ENCODE measurements at places on chromosomes 7 and 10.

GRCh38 chr7:4188651-4189050 lies 493.4 kb upstream of the FOXK1 start:
- DNase-seq = no peak

DNA sequence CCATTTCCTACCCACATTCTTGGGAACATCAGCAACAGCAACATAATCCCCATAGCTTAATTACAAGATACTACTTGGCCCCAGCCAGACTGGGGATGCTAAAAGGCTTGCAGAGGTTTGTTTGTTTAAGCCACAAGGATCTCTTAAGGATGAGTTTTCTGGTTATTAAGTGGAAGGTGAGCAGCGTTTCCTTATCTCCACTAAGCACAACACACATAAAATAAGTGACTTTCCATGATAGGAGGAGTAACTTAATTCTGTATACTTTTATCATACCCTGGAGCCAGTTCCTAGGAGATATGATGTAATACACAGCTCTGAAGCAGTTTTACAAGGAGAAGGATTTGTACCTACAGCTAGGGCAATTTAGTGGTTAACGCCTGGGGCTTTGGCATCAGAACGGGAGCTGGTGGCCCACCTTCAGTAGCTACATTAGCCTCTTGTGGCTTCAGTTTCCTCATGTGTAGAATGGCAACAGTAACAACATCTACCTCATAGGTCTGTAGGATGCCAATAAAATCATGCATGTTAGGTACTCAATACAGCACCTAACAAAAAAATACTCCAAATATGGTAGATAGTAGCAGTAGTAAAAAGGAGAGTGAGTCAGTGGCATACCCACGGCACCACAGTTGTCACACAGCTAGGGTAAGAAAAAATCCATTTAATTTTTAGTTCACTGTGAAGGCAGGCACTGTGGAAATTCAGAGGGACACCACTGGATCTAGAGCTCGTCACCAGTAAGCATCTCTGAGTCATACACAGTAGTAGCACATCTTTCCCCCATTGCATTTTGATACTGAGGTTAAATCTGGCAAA lies 55.2 kb downstream of the DOCK4 start:
- no peak for DNase-seq

GRCh38 chr7:152594801-152595200 lies 81.1 kb downstream of the XRCC2 start:
- no peak for DNase-seq

GRCh38 chr10:34205452-34205851 lies 609.6 kb downstream of the PARD3 start:
- no peak for DNase-seq

DNA sequence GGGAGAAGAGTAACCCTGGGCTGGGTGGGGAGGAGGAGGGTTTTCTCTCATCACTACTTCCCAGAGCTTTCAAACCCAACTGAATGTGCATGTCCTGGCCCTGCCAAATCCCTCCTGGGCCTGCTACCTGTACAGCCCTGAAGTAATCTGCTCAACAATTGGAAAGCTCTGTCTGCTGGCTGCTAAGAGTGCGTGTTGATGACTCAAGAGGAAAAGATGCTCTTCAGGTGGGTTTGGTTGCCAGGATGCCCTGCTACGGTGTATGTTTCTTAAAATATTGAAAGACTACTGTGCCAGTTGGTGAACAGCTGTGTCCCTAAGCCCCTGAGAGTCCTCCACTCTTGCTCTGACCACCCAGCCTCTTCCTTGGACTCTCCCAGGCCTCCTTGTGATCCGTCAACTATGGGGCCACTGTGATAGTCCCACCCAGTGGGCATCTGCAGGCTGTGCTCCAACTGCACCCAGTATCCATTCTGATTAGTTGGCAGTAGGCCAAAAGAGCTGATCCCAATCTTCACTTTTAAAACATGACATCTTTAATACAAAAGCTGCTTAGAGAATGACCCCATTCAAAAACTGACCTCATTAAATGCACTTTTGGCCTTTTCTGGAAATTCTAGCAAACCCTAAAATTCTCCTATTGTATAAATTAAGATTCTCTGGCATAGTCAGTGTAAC lies 85.6 kb downstream of the AOAH start:
- DNase-seq = no peak

- DNase-seq = no peak
Measured at GRCh38 chr10:60123172-60123571, 216.8 kb upstream of the CCDC6 start.

GRCh38 chr7:22900784-22901183 lies 78.1 kb upstream of the TOMM7 start:
- no peak for DNase-seq

GRCh38 chr7:7090460-7090859 lies 91.9 kb upstream of the C1GALT1 start:
- DNase-seq = no peak

GRCh38 chr10:132732518-132732917 lies 53.4 kb downstream of the NKX6-2 start:
- DNase-seq = no peak

DNA sequence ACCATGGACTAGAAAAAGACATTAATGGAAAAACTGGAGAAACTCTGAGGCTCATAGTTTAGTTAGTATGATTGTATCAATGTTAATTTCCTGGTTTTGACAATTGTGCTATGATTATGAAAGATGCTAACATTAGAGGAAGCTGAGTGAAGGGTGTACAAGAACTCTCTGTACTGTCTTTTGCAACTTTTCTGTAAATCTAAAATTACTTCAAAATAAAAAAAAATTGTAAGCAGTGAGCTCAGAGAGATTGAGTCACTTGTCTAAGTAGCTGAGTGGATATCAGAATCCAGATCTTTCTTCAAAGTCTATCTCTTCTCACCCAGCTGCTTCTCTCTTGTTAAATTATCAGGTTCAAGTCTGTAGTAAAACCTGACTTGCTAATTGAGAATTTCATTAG lies 181.1 kb downstream of the PLCE1 start:
- no peak for DNase-seq

DNA sequence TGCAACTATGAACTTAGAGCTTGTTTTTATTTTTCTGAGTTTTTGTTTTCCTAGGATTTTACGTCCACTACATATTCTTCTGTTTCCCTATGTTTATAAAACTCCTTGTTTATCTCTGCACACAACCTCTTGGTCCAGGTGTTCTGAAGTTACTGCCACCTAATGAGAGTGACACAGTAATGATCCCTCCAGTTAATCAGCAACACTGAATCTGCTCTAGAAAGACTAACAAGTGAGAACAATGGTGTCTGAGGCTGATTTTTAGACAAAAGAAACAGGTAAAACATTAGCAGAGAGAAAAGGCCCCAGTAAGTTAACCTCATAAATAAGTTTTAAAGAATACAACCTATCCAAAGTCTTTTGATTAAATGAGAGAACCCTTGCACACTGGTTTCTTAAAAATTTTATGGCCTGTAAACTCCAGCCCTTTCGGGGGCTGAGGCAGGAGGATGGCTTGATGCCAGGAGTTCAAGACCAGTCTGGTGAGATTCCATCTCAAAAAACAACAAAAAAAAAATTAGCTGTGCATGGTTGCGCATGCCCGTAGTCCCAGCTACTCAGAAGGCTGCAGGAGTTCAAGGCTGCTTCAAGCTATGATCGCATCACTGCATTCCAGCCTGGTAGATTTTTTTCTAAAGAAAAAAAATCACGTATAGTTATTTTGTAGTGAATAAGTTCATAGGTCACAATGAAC lies 397.6 kb downstream of the MAGI2 start:
- DNase-seq = no peak

- DNase-seq = no peak
Measured at GRCh38 chr7:103851357-103851756, 138.1 kb downstream of the RELN start.

GRCh38 chr10:83908506-83908905 lies 230.8 kb upstream of the GHITM start:
- no peak for DNase-seq

- DNase-seq = no peak
Measured at GRCh38 chr7:49644396-49645166, 128.9 kb upstream of the VWC2 start.

DNA sequence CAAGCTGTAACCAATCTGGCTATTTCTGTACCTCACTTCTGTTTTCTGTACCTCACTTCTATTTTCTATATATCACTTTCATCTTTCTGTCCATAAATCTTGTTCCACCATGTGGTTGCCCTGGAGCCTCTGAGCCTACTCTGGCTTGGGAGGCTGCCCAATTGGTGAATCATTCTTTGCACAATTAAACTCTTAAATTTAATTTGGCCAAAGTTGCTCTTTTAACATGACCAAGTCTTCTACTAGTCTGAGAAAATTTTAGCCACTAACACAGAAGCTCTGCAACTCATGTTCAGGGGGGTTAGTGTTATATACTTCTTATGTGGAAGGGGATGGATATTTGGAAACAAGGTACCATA lies 503.5 kb downstream of the KIF20B start:
- no peak for DNase-seq

GRCh38 chr10:59779756-59780533 lies 26.7 kb upstream of the MRLN start:
- DNase-seq = no peak

DNA sequence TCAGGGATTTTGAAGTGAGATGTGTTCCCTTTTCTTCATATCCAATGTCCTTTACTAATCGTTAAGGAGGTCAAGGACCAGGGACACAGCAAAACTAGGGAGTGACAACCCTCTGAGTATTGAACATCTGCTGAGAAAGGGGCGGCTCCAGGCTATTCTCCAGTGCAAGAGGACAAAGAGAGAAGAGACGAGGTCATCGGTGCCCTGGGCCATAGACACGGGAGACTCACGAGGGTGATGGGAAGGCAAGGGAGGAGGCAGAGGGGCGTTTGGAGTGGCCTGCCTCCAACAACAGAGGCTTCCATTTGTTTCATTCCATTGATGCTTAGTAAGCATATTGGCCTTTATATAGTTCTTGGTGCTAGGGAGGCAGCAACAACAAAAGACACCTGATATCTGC lies 268.4 kb downstream of the CXCL12 start:
- DNase-seq = no peak

- no peak for DNase-seq
Measured at GRCh38 chr7:6260291-6261187, 11.9 kb downstream of the CYTH3 start.

GRCh38 chr10:44922021-44922420 lies 10.9 kb downstream of the TMEM72 start:
- DNase-seq = no peak

- no peak for DNase-seq
Measured at GRCh38 chr10:77176232-77176631, 461.4 kb downstream of the KCNMA1 start.

DNA sequence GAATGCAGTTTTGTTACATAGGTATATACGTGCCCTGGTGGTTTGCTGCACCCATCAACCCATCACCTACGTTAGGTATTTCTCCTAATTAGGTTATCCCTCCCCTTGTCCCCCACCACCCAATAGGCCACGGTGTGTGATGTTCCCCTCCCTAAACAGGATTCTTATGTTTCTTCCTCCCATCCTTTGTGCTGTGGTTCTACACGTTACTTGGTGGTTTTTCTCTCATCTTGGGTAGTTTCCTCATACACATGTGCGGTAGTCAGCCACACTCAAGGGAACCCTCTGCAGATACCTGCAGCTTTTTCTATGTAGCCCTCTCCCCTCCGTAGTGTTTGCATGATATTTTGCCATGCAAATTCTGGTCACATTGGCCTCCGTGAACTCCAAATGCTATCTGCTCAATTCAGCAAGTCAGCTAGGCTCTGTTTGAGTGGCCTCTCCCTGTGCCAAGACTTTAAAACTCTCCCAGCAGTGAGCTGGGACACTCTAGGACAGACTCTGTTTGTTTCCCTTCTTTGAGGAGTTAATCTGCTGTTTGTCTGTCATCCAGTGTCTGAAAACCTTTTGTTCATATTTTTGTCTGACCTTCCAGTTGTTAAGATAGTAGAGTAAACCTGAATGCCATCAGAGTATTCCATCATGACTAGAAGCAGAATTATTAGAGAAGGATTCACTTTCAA lies 41.0 kb downstream of the RABGEF1 start:
- no peak for DNase-seq

- DNase-seq = no peak
Measured at GRCh38 chr7:38198366-38198765, 20.3 kb downstream of the STARD3NL start.

DNA sequence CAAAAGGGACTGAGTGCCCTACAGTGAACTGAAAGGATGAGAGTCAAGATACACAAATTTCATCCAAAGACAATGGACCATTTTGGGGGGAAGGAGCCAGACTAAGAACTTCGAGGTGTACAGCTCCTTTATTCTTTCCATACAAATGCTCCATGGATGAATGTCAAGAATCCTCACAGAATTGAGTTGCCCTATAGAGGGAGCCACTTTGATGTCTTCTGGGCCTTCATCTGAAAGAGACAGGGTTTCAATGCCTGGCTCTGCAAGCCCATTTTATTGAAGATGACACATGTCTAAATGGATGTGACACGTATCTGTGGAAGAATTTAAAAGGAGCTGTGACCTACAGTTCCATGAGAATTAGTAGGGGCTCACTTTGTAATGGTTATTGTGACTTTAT lies 32.0 kb upstream of the NRG3 start:
- DNase-seq = no peak

DNA sequence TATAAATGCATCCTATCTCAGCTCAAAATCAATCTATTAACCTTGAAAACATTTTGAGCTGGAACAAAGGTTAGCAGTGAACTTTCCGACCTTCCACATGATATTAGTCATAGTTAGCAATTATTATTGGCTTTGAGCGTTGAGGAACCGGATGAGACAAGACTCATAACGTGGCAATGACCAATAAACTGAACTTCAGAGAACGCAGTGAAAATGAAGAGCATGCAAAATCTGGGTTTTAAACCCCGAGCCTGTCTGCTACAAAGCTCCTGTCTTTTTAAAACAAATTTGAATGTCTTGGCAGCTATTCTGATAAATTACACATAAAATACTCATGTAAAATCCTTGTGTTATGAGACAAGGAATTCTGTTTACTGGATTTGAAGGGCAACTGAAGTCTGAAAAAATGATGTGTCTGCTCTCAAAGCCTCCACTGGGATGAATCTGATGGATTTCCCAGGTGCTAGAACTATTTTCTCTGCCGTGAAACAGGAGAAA lies 74.7 kb upstream of the ITGB1 start:
- no peak for DNase-seq

DNA sequence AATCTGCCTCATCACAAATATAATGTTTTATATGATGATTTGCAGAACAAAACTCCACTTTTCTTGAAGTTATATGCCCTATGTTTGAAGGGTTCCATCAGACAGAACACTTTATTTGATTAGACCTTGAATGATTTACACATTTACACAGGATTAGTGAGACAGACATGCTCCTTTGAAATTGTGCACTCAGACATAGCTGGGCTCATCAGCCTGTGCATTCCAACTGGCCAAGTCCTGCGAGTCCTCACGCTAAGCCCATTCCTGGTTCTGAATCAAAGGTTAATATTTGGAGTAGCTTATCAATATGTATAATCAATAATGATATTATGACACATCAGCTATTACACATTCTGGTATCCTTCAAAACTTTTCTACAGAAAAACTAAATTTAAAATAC lies 173.6 kb downstream of the MBL2 start:
- DNase-seq = no peak

DNA sequence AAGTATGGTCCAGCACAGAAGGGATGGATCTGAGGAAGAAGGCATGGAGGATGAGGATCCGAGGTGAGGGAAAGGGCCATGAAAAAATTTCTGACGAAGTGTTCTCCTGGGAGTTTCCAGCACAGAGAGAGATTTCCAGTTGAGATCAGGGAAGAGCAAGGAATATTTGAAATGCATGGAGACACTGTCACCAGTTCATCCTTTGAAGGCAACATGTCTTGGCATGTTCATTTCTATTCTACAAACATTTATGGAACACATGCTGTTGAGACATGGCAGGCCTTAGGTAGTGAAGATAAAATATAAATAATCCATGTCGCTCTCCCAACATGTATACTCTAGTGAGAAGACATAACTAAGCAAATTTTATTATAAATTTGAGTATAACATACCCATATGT lies 234.0 kb upstream of the TCF7L2 start:
- DNase-seq = no peak

- DNase-seq = no peak
Measured at GRCh38 chr10:75229971-75230370, 5.8 kb downstream of the COMTD1 start.

Measured in stimulated activated naive CD8-positive, alpha-beta T cell treated with anti-CD3 and anti-CD28 coated beads, Interleukin-15, amount 100 ng/mL, for 72 hours (primary cell).